Suppressor macrophage treated with lipopolysaccharide for 1 hour (primary cell): ENCODE measurements at places on chromosomes 12 and 14.
A peak's percentile ranks its signal among the peaks of the same experiment; 100 is the strongest.

GRCh38 chr12:124392667-124393413, 97.9 kb downstream of the RFLNA start:
- no peak for DNase-seq

- DNase-seq = no peak
These were observed 39.8 kb downstream of the EGLN3 start for GRCh38 chr14:33911046-33911445.

DNA sequence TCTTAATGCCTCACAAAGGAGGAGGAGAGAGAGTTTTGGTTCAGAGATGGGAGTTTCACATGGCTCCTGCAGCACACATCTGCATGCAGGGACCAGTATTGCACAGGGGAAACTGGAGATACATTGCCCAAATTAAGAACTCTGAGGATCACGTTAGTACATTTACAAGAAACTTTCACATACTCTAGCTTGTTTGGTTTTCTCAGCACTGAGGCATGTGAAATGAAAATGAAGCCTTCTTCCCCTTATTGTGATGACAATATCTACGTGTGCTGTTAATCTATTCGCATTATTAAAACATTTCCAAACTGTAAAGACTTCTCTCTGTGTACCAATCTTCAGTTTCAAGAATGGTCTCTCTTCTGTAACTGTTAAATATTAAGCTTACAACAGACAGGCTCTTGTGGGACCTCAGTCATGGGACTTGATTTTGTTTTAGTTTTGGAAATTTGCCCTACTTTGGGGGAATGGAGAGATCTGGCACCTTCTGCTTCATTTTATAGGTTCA, 124.7 kb downstream of the DAAM1 start:
- no peak for DNase-seq

DNA sequence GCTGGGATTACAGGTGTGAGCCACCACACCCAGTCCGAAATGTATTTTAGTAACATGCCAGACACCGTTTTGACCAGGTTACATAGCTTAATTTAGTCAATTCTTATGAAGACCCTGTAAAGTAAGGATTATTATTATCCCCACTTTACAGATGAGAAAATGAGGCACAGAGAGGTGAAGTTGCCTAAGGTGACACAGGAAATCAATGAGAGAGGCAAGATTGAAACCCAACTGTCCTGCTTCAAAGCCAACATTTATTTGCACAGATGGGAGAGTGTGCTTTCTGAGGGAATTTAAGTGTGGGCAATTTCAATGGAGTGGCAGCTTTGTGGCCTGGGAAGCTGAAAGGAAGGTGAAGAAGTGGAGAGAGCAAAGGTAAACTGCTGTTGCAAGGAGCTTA, 19.1 kb upstream of the EPS8 start:
- no peak for DNase-seq

DNA sequence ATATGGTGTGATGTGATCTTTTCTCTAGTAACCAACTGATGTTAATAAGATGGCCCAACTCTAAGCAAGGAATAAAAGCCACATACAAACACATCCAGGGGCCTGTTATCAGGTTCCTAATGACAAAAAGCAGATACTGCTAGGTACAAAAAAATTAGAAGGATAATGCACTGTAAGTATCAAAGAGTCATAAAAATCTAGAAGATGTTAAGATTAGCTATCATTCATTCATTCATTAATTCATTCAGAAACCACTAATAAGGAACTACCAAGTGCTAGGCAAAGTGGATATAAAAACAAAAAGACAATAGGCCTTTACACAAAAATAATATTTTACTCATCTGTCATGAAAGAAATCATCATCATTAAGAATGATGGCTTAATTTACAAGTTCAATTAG, 21.6 kb downstream of the ATF7 start:
- no peak for DNase-seq

DNA sequence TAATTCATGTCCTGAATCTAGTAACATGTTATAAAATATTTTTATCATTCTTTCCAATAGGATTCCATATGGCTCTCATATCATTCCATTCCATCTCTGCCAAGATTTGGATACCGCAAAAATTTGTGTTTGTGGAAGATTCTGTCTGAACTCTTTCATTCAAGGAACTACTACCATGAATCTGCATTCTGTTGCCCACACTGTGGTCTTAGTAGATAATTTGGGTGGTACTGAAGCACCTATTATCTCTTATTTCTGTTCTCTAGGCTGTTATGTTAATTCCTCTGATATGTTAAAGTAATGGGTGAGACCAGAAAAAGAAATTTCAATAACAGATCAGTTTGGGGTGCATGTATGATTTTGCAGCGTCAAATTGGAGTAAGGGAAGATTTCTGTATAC, 6.2 kb downstream of the RPL36AL start:
- no peak for DNase-seq

GRCh38 chr12:68272732-68273131, 19.3 kb upstream of the IL22 start:
- no peak for DNase-seq

- no peak for DNase-seq
These were observed 51.6 kb upstream of the CRY1 start for GRCh38 chr12:107144990-107145389.

DNA sequence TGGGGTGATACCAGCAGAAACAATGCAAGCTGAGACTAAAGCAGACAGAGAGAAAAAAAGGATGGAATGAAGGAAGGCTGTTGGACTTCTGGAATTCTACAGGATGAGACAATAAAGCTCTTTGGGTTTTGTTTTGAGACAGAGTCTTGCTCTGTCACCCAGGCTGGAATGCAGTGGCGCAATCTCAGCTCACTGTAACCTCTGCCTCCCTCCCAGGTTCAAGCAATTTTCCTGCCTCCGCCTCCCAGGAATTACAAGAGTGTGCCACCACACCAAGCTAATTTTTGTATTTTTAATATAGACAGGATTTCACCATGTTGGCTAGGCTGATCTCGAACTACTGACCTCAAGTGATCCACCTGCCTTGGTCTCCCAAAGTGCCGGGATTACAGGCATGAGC, 115.4 kb downstream of the EXOC5 start:
- DNase-seq = no peak

DNA sequence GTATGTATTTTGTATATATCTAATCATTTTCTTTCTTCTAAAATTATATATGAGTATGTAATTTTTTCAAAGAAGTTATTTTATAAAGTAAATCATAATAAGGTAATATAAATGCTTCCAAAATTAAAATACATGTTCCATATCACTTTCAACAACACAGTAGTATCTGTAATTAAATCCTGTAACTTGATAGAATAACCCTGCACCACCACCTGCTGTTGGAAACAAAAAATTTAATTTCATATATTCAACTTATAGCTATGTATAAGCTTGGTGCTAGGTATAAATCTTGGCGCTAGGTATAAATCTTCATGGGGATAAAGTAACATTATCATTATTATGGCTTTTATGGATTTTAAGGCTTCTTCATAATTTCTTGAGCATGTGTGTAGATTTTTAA, 149.7 kb upstream of the DCN start:
- DNase-seq = no peak

DNA sequence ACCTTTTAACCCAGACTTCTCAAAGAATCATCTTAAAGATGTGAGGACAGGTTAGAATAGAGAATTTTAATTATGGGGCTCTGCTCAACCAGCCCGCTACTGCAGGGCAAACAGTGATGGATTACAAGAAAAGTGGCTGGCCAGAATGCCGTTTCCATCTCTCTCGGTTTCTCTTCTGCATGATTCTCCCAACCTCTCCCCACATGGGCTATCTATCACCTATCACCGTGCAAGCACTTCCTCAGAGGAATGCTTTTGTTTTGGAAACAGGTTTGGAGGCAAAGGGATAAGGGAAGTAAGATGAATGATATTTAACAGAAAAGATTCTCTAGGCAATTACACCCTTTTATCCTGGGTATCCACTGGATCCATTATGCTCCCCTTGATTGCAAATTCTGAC, 37.4 kb upstream of the PHC1 start:
- DNase-seq = no peak

GRCh38 chr14:102826751-102827675, 49.8 kb downstream of the TRAF3 start:
- no peak for DNase-seq

DNA sequence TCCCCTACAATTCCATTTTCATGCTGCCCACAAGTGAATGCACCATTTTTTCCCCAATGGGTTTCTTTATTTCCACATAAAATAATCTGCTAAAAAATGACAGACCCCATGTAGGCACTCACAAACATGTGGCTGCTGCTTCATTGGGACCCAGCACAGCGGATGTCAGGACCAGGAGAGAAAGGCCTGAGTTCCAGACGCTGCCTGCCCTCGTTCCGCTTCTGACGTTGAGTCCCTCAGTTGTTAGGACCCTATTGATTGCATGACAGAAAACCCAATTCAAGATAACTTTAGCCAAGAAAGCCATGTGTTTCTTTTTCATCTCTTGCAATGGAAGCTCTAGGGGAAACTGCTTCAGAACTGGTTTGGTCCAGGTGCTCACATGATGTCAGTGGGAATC, 34.6 kb downstream of the ADGRD1 start:
- no peak for DNase-seq

DNA sequence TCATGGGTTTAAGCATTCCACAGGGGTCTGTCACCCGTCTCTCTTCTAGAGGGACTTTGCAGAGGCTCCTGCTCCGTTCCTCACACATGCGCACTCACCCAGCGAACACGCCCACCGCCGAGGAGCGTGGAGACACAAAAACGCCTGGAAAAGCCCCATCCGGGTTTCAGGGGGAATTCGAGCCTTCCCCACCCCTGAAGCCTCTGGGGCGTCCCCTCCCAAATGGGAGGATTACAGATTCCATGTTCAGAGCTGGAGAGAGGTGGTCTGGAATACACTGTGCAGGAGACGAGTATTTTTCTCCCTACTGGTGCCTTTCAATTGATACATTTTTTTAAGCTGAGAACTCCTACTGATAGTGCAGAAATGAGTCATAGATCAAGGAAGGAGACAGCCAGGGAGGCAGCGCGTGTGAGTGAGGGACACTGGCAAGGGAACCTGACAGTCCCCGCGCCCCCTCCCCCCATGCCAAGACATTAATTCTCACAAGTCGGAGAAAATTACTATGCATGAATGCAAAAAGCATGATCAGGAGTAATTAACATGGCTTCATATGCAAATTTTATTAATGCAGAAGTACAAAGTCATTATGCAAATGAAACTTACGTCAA, 36.9 kb downstream of the BCL11B start:
- peak; percentile 20 for DNase-seq

- DNase-seq = no peak
These were observed 10.2 kb downstream of the PZP start for GRCh38 chr12:9198012-9198411.

DNA sequence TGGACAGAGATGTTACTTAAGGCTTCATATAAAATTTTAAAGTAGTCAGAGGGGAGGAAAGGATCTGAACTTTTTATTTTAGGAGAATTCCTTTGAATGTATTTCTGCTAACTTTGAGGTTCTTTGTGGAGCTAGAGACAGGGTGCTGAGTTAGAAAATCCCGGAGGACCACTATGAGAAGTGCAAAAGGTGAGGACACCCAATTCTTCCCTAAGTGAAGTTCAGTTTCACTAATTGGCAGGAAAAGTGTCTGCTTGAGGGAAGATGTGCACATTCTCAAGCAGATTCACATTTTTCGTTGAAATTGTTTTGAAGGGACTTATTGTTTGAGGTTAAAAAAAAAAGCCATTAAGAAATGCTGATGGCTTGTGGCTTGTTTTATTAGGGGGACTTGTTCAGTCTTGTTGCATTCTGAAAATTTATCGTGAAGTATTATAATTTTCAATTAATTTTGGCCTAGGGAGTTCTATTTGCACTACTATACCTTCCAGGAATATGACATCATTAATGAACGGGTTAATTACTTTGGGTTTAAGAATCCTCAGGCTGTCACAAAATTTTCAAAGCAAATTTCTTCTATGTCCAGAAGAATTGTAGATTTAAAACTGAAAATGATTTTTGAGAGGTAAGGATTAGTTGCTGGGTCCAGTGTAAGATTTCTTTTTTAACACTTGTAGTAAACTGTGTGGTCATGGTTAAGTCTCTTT, 1.8 kb downstream of the PCNX1 start:
- DNase-seq = no peak

DNA sequence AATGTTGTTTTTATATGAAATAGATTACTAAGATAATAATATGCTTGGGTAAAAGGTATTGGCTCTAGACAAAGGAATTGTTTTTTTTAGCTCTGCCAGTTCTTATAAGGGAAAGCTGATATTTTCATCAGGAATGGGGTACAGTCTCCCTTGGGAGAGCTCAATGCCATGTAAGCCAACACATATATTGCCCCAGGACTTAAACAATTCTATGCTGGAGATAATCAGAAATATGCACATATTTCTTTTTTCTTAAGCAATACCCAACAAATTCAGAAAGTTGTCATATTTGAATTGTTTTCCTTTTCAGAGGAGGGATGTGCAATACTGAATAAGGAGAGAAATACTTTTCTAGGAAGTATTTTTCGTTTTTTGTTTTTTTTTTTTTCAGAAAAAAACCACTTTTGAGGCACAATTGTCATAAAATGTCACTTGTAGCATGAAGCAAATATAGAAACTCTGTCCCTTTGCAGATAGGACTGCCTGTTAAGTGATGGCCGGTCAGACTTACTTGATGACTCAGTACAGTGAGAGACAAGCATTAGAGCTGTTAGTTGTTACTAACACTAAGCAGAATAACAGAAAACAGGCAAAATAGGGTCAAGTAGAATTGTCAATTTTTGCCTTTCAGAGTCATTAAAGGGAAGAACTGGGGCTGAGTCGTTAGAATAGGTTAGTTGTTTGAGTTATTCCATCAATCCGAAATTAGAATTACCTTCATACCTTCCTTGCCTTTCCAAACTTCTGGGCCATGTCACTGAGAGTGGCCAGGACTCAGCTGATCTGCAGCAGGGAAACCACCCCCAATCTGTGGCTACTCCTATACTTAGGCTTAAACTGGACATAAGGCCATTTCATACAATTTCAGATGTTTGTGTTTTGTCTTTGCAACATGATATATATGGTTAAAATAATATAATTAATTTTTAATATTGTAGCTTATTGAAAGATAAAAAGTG, 168.1 kb downstream of the SLC38A4 start:
- no peak for DNase-seq

- DNase-seq = no peak
These were observed 97.1 kb downstream of the BCL2L14 start for GRCh38 chr12:12167847-12168246.

- DNase-seq = no peak
These were observed 336.8 kb downstream of the LRIG3 start for GRCh38 chr12:58583529-58583928.

DNA sequence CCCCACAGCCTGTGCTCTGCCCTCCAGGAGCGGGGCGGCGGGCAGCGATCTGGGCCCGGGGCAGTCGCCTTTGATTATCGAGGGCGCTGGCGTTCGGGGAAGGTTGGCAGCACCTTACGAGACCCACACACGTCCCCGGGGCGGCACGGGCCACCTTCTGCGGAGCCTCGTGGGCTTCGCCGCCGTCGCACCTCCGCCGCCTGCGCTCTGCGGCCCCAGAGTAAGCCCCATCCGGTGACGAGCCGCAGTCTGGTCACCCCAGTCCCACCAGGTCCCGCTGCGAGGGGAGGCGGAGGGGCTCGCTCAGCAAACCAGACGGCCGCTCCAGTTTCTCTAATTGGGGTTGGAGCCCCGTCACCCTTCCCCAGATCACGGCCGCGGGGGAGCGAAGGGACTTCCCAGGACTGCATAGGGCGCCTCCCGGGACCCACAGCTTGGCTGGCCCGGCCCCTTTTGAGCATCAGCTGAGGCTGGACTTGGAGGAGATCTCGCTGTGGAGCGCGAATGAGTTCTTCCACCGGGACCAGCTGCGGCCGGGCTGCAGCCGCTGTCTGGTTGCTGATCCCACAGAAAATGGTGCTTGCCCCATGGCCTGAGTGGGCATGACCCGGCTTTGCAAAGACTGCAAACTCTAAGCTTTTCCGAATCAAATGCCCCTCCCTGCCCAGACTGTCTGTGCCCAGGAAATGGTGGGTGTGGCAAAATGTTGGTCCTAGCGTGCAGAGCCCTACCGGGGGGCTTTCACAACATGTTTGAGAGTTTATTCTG, 560 bp downstream of the LGALS3 start:
- peak; percentile 98 for DNase-seq
